NCI-H1417 (cell line): ENCODE measurements at places on chromosomes 16 and 17.

DNA sequence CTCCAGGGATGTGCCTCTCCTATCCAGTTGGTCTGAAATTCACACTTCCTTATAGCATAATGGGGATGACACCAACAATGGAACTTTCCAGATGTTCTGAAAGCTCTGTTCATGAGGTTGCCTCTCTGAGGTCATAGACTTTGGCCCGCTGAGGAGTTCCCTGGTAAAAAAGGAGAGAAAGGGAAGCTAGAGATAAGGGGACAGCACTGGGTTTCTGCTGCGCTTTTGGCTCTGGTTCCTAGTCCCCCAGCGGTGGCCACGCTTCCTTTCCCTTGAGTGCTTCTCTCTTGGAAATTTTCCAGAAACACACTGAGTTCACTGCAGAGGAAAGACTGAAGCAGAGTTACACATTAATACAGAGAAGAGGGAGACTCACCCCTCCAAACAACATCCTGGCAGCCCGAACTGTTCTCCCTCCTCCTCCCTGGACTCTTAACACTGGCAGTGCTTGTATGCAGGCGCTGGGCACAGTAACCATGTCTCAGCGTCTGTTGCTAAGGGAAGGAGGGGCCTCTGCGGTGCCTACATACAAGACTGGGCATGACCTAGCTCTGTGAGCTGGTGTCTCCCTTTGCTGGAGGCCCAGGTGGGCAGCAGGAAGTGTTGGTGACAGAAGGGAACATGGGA lies at the start of gene DNAH3:
TSS of gene DNAH3 (minus strand) at position 472 of the 627 bp plus-strand sequence. CDS start 527 bp downstream, outside the sequence.
- DNase-seq: peak; percentile 88

DNA sequence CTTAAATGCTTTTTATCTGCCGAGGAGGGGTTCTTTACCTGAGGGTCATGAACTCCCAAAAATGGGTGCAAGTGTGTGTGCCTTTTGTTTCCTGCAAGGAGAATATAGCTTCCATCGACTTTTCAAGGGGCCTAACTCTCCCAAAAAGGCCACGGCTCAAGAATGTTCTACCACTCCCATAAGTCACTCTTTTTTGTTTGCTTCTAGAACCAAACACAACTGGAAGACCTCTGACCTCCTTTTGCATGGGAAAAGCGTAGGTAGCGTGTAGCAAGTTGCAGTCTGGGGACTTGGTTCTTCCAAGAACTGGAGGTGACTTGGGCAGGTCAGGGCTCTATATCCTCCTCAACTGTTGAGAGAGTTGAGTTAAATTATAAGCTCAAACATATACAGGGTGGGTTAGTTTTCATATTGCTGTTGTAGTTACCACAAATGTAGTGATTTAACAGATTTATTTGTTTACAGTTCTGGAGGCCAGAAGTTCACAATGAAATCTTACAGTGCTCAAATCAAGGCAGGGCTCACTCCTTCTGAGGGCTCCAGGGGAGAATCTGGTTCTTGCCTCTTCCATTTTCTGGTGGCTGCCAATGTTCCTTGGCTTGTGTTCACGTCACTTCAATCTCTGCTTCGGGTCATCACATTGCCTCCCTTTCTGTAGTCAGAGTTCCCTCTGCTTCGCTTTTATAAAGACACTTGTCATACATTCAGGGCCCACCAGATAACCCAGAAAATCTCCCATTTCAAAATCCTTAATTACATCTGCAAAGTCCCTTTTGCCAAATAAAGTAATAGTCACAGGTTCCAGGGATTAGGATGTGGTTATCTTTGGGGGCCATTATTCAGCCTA lies 1.4 kb downstream of the TMEM97 start:
- DNase-seq: peak; percentile 34

GRCh38 chr17:385178-385835 lies 32.7 kb upstream of the RPH3AL start:
- DNase-seq: peak; percentile 52

DNA sequence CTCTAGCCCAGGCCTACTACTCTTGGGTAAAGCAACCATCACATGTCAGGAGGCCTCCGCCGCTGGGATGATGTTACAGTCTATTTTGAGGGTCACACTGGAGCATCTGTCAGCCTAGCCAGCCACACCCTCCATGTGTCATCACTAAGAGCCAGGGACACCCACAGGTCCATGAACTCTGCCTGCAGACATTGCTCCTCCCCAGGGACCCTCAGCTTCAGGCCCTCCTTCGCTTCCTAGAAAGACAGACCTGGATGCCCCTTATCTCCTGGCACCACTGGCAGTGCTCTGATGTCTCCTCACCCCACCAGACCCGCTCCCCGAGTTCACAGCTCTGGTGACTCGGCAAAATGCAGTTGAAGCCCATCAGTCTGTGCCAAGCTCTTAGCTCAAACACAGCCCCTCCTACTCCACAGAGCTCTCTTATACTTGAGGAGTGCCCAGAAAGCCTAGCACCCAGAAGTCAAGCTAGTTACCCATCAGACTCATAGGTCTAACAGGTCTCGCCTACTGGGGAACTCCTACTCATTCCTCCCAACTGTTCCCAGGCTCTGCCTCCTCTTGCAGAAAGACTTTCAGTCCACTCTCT lies 5.9 kb downstream of the RANBP10 start:
- no peak for DNase-seq

DNA sequence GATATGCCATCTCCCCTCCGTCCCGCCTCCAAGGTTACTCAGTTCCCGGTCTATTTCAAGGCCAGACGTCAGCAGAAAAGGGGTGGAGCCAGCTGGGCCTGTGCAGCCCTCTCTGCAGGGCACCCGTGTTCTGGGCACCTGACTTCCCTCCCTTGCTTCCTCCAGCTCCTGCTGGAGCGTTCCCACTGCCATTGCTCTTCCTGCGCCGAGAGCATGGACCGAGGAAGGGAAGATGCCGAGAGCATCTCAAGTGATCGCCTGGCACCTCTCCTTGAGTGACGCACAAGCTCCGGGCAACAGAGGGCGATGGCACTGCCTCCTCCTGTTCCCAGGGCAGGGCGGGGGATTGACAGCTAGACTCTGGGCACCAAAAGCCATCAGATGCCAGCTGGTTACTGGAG lies 29.4 kb upstream of the NAT9 start:
- DNase-seq: no peak
